ENCODE measurements at places on chromosomes 11 and 22. TPM values are rescaled to one million over a fixed set of nuclear protein-coding genes. Genes with fewer than 3 reads are reported as not detected.

APOBEC3A gene
- total RNA-seq, result not detected

NFAM1 gene
- total RNA-seq, result not detected

TMEM191B gene
- not detected for total RNA-seq

SAA2 gene
- total RNA-seq, result 12.2 TPM

KRTAP5-5 gene
- total RNA-seq, result not detected

ASCL2 gene
- total RNA-seq, result not detected

SLC22A25 gene
- not detected for total RNA-seq

GPR83 gene
- not detected for total RNA-seq

KCNJ5 gene
- not detected for total RNA-seq

FGF3 gene
- not detected for total RNA-seq

RNF141 gene
- total RNA-seq, result 28.4 TPM

TMEM151A gene
- total RNA-seq, result not detected

All from MCF 10A (cell line).